ENCODE measurements at places on chromosomes 12 and 14.

DNA sequence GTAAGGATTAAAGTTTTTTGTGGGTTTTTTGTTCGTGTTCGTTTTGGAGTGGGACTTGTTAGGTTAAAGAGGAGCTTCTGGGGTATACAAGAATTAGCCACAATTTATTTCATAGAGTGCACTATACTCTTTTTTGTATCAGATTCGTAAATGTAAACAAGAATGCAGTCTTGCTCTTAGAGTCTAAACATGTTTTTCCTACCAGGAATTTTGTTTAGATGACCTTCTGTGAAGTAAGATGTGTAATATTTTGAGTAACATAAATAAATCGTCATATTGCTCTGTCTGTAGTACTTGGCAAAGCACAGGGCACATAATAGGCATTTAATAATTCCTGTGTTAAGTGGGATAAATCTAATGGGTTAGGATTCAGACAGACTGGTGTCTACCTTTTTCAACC, 9.6 kb downstream of the CNOT2 start:
- no peak for DNase-seq

- DNase-seq: no peak
Measured at GRCh38 chr12:53756300-53757100, 4.7 kb upstream of the CISTR start.

- DNase-seq: no peak
Measured at GRCh38 chr12:115306380-115306779, 622.4 kb upstream of the TBX3 start.

GRCh38 chr14:75132382-75133086, 5.7 kb upstream of the NEK9 start:
- no peak for DNase-seq

DNA sequence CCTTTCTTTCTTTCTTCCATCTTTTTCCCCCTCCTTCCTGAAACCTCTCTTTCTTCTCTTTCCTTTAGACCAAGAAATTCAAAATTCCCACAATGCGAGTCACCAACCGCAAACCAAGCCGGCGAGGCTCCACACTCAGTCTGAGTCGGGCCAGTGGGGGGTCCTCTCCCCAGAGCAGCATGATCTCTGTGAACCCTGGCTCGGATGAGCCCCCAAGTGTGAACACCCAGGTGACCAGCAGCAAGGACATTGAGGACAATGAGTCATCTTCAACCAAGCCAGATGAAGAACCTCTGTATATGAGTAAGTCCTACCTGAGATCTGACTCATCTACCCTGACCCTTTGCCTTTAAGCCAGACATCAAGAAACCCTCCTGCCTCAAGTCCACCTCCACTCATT, 88.6 kb upstream of the TMEM233 start:
- no peak for DNase-seq

All from stimulated activated CD8-positive, alpha-beta memory T cell treated with anti-CD3 and anti-CD28 coated beads, Interleukin-4, amount 100 ng/mL, for 1 hour (primary cell).